ENCODE measurements at places on chromosomes 1 and 21. TPM values are rescaled to one million over a fixed set of nuclear protein-coding genes. Genes with fewer than 3 reads are reported as not detected.

ZNF436 gene
- polyA plus RNA-seq: 40.0 TPM

DNA sequence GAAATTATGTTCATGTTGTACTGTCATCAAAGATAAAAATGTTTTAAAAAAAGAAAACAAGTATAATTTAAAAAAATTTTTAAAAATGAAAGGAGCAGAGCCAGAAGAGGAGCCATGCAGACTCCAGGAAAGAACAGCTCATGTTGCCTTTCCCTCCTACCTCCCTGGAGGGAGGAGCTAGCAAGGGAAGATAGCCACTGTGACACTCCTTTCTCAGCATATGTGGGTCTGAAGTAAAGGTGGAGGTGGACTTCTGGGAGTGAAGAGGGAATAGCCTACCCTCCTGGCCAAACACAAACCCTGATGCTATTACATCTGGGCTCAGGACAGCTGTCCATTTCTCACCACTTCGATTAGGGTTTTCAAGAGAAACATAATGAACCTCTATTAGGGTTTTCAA, 54.2 kb downstream of the SLC2A1 start:
- DNase-seq: no peak

APOBEC4 gene
- not detected for polyA plus RNA-seq

DNA sequence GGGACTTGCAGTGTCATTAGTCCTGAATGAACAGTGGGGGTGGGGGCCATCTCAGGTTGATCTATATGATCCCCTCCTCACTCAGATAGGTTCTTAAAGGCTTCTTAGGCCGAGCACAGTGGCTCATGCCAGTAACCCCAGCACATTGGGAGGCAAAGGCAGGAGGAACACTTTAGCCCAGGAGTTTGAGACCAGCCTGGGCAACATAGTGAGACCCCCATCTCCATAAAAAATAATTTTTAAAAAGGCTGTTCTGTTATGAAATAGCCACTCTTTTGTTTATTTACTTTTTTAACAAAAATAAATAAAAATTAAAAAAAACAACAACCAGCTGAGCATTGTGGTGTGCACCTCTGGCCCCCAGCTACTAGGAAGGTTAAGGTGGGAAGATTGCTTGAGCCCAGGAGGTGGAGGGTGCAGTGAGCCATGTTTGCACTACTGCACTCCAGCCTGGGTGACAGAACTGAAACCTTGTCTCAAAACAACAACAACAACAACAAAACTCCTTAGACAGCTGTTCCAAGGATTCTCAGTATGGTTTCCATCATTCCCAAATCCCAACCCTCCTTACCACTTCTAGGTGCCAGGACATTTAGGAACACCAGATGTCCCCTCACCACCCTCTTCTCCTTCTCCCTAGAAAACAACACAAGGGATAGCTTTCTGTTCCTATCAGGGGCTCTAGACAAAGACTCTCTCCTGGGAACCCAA, 2.0 kb upstream of the TRAPPC3 start:
- no peak for DNase-seq

GRCh38 chr1:82260051-82260450, 459.3 kb downstream of the ADGRL2 start:
- no peak for DNase-seq

GRCh38 chr21:33940164-33940880, 24.7 kb upstream of the ATP5PO start:
- DNase-seq: no peak

DNA sequence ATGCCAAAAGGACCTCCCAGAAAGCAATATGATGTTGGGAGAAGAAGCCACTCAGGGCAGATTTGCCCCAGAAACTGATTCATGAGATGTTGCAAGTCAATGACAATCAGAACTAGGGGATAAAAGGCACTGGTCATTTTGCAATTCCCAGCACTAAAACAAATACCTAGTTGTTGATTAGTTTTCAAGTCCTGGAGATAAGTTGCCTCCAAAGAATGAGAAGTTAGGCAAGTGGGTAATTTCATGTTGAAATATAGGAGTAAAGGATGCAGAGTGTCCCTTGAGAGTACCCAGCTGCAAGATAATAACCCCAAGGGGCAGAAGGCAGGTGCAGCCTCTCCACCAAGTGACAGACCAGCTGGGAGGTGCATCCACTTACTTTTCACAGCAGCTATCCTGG, 363.6 kb downstream of the PBX1 start:
- DNase-seq: no peak

F13B gene
- polyA plus RNA-seq: not detected

IGFN1 gene
- 1.9 TPM for polyA plus RNA-seq

SUSD4 gene
- polyA plus RNA-seq: 3.2 TPM

- no peak for DNase-seq
These were observed 39.0 kb upstream of the ATP1A1 start for GRCh38 chr1:116334015-116334547.

GRCh38 chr1:33007190-33008050, 29.3 kb downstream of the AK2 start:
- no peak for DNase-seq

S100A11 gene
- 255 TPM for polyA plus RNA-seq

DNA sequence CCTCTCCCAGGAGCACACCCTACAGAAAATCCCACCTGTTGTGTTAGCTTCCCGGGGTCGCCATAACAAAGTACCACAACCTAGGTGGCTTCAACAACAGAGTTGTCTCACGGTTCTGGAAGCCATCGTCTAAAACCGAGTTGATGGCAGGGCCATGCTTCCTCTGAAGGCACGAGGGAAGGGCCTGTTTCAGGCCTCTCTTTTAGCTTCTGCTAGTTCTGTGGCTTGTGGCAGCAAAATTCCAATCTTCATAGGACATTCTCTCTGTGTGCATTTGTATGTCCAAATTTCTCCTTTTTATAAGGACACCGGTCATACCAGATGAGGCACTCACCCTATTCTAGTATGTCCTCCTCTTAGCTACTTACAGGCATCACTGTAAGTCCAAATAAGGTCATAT, 3.2 kb downstream of the CFAP74 start:
- DNase-seq: no peak

DNA sequence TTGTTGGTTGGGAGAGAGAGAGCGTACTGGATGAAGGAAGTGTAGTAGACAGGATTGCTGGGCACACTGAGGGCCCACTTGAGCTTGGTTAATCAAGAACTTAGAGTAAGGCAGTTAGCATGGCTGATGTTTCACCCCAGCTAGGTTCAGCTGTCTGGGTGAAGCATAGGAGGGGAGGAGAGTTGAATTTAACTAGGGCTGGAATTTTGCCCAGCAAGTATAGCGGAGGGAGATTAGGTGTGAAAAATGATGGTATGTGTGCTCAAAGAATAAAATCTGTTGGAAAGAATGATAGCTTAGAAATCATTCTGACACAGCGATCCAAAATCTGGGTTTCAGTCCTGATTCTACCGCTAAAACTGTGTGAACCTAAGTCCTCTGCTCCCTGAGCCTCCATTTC, 461.5 kb upstream of the PROX1 start:
- DNase-seq: no peak

CDC7 gene
- polyA plus RNA-seq: 10.0 TPM

CACNA1S gene
- polyA plus RNA-seq: 28.4 TPM

Measured in muscle of arm (tissue), 14 donors.